ENCODE measurements at places on chromosomes 4 and X.

GRCh38 chr4:169348541-169348940, 77.8 kb upstream of the SH3RF1 start:
- DNase-seq, result no peak

GRCh38 chrX:7941390-7942042, 14.3 kb upstream of the PNPLA4 start:
- no peak for DNase-seq

DNA sequence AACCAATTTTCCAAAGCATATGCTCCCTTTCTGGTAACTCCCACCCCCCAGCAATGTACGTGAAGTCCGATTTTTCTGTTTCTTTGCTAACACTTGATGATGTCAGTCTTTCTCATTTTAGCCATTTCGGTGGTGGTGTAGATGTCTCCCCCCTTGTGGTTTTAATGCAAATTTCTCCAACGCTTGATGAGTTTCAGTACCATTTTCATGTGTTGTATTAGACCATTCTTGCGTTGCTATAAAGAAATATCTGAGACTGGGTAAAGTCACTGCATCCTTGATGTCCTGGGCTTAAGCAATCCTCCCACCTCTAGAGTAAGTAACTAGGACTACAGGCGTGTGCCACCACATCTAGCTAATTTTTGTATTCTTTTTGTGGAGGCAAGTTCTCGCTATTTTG, 148.4 kb upstream of the VCX3A start:
- no peak for DNase-seq

GRCh38 chr4:32986236-32986635, 2266.1 kb downstream of the PCDH7 start:
- no peak for DNase-seq

- no peak for DNase-seq
Measured at GRCh38 chrX:135347381-135348016, 38.2 kb downstream of the ETDC start.

DNA sequence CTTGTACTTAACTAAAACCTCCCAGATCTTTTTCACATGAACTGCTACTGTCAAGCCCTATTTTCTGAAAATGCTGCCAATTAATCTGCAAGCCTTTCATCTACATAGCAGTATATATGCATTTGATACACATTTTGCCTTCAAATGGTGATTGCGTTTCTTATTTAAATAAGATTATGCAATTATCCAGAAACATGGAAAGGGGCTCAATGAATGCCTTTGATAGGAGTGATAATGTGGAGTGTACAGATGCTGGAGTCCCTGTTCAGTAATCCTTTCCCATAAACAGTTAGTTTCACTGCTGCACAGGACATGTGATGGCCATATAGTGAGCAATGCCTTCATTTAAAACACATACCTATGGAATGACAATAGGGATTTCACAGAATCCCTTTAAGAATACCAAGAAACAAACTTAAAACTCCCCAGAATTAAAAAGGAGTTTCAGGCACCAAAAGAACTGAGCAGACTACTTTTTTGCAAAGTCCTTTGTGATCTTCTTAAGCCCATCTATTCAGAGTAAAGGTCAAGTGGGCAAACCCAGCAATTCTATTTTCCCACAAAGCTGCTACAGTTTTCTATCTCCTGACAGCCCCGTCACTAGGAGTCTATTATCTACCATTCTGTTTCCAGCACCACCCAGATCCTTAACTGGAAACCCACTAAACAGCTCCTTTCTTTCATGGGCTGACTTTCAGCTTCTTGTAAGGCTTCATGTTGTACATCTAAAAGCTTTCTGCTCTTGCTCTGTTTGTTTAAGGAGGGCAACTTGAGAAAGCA, 120.3 kb downstream of the UNC5C start:
- no peak for DNase-seq

DNA sequence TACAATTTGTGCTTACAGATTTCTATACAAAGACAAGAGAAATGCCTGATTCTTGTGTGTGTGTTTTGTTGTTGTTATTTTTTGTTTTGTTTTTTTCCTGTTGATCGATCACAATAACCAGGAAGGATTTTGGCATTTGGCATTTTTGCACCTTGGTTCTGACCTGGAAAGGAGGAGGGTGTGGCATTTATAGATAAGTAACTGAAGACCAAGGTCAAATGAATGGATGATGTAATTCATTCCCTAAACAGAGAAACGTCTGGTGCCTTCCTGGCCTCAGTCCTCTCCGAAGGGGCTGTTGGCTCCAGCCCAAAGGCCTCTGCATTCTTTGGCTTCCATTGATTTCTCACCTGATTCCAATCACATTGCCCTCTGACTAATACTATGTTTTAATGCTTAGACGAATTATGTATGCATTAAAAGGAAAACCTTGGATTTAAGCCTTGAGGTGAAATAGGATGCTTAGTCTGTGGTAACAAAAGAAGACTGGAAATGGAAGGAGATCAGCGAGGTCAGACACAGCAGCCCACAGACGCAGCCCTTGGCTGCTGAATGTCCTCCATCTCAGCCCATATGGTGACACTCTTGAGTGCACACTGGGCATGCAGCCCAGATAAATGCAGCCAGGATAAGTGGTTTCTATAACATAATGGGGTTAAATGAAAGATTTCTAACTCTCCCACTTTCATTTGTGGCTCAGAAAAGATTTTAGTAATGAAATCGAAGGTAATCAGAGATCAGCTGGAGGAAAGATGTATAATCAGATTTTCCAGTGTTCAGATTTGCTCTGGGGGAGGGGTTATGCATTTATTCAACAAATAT, 60.5 kb upstream of the TRIM2 start:
- DNase-seq, result no peak

- DNase-seq, result no peak
Measured at GRCh38 chr4:100075056-100075455, 115.2 kb downstream of the DDIT4L start.

DNA sequence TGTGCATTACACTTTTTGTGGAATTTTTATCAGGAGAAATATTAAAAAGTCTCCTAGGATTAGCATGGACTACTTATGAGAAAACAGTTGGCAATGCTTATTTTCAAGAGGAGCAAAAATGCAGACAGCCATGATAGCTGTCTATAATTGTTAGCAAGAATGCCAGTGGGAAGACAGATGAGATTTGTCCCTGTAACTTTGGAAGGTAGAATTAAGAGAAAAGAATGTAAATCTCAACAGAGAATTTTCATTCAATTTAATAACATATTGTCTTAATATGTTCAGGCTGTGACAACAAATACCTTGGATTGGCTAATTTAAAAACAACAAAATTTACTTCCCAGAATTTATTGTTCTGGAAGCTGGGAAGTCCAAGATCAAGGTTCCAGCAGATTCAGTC, 349.2 kb downstream of the IQCM start:
- DNase-seq, result no peak

DNA sequence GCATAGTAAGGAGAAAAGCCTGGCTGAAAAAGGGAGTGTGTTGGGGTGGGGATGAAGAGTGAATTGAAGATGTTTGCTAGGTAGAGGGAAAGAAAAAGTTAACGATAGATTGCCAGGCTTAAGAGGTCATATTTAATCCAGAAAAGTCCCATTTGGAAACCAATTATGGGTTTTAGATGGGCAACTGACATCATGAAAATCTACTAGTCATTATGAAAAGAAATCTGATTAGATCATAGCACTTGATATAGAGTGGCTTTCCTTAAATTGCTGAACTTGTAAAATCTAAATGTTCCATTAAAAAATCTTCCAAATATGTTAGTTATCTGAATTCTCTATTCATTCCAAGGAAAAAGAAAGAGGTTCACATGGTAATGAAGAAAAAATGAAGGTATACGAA, 37.5 kb upstream of the IL21 start:
- DNase-seq, result no peak
